ENCODE measurements at places on chromosomes 16 and 17. TPM values are rescaled to one million over a fixed set of nuclear protein-coding genes. Genes with fewer than 3 reads are reported as not detected.

DNA sequence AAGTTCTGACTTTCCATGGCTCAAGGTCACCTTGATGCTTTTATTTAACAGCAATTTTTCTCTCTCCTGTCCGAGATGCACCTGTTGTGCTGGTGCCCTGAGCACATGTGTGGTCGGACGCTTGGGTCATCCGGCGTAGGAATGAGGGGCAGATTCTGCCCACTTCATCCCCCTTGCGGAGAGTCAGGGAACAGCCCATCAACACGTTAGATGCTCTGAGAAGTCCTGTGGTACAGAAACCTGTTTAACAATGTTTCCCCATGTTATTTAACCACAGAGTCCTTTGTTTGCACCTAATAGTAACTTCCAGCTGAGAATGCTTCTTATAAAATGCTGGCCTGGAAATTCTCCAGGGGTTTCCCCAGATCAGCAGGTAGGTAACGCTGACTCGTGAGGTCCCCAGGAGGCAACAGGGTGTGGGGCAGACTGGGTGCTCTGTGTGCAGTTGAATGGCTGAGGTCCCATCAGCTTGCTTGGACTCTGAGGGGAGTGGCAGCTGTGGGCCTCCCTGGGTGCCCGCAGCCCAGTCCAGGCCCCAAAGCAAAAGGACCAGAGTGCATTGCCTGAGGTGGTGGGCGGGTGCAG is 17.8 kb downstream of the DOC2B start:
- H3K36me3 ChIP-seq = no peaks in the 10 kb centered on the region
- H3K4me3 ChIP-seq = no peak overlapping the region
- no peak overlapping the region for H3K27ac ChIP-seq
- no peaks in the 10 kb centered on the region for H3K4me1 ChIP-seq

DNA sequence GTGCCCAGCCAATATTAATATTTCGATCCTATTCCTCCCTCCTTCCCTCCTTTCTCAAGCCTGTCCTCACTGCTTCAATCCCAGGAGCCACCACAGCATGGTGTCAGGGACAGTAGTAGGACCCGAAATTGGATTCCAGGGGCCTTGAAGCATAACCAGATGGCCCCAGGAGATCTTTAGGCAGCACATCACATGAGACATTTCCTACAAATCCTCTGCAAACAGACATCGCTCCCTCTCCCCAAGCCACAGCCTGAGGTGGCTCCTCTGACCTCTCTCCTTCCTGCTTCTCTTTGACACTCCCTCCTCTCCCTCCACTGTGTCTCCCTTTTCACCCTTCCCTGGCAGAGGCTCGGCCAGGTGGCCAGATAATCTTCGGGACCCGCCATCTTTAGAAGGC is 76.6 kb downstream of the BMERB1 start:
- H3K4me1 ChIP-seq = peaks cover 23% of the 10 kb centered on the region
- peak overlapping the region; percentile 29 for H3K27ac ChIP-seq
- no peaks in the 10 kb centered on the region for H3K36me3 ChIP-seq
- H3K27me3 ChIP-seq = no peaks in the 10 kb centered on the region
- DNase-seq = no peak

DNA sequence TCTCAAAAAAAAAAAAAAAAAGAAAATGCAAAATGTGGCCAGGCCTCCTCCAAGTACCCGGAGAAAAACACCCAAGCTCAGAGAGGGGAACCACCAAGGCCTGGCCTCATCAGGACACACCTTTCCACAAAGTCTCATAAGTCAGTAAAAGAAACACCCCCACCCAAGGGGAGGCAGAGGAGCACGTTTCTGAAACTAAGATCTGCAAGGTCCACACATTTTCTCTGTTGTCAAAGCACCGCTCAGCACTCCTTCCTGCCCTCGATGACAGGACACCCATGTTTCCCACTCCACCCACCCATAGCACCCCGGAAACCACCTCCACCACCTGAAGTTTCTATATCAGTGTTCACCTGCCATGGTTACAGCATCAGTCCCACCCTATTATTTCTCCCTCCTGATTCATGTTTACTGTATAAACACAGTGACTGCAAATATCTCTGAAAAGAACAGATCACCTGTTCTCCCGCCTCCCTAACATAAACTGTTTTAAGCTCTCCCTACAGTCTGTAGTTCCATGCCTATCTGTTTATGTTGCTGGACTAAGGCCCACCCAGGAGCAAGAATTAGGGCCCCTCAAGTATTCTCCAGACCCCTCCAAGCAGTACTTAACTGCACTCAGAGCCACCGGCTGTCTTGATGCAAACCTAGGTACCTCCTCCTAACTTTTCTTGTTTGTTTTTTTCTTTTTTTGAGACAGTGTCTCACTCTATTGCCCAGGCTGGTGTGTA is 2.0 kb downstream of the CORO7 start:
- DNase-seq = no peak
- H3K27me3 ChIP-seq = no peaks in the 10 kb centered on the region
- no peak overlapping the region for H3K4me3 ChIP-seq
- H3K4me1 ChIP-seq = peaks cover 7% of the 10 kb centered on the region

The SPATA20 gene
- 82.2 TPM for total RNA-seq

The TNFRSF13B gene
- not detected for total RNA-seq

The FGF11 gene
- 4.4 TPM for total RNA-seq

Data from Panc1 (cell line).